ENCODE measurements at places on chromosomes 6 and 20.

DNA sequence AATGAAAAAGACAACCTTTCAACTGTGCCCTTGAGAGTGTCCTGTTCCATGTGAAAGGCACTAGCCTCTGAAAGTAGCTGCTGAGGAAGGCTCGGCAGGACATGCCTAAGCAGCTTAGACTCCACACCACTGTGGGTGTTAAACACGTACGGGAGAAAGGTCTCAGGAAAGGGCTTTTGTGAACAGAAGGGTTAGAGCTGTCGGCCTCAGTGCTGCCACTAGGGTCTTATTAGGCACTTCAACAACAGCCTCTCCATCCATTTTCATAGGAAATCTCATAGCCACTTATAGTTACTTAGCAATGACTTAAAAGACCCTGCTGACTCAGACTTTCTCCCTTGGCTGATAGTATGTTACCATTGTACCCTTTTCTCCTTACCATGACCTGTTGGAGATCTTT, 662.8 kb downstream of the TBC1D32 start:
- no peak for DNase-seq

- DNase-seq: no peak
These were observed 20.5 kb upstream of the ASCC3 start for GRCh38 chr6:100901582-100901981.

- no peak for DNase-seq
These were observed 268.8 kb downstream of the KCNQ5 start for GRCh38 chr6:72890671-72891070.

DNA sequence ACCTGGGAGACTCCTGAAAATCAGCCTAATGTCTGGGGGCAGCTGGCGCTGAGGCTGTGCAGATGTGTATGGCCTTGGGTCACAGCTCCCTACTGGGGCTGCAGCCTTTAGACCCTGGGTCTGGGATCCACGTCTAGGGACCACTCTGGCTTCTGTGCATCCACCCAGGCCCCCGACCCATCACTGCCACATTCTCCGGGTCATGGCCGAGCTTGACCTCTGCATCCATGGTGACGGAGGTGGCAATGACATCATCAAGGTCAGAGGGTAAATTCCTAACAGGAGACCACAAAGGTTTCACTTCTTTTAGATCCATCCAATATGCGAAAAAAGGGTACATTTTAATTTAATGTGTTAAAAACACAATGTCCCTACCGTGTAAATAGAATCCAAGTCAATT, 14.5 kb upstream of the PCMTD2 start:
- DNase-seq: no peak

DNA sequence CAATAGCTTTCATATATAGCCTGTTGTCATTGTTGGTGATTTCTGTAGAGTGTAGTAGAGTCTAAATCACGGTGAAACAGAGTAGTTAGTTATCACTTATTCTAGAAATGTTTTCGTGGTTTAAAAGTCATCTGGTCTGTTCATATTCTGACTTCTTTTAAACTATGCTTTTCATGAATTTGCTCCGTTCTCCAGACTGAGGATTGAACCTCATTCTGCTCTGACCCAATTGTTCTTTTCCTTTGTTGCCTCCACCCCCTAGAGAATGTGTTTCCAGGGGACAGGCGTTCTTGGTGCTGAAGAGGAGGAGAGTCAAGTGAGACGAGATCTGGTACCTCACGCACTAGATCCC, 748 bp upstream of the ZNF292 start:
- no peak for DNase-seq

GRCh38 chr6:7933794-7934193, 23.2 kb upstream of the TXNDC5 start:
- DNase-seq: no peak

DNA sequence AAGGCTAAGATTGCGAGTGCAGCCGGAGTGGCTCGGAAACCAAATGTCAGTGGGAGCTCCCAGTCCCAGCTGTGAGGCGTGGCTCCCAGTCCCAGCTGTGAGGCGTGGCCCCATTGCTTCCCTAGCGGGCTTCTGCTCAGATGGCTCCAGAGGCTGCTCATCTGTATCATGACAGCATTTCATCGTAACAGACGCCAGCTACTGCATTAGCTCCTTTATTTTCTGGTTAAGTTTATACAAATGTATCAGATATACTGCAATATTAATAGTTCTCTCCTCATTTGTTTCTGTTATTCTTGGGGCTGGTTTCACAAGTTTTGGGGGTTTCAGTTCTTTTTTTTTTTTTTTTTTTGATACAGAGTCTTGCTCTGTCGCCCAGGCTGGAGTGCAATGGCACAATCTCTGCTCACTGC, 34.7 kb upstream of the TBXT start:
- no peak for DNase-seq

DNA sequence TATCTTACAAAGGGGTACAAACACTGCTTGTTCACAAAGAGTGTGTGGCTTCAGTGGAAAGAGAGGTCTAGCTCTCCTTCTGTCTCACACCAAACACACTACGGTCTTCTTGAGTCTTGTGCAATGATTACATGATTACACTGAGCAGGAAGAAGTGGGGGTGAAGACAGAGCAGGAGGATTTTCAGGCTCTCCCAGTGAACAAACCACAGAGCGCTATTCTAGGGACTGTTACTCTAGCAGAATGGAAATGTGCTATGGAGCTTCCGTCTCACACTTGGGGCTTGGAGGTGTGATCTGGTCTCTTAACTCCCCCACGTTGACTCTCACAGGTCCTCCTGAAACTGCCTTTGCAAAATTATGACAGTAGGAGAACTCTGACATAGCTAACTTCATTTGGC, 203.4 kb downstream of the MYLK4 start:
- DNase-seq: no peak

DNA sequence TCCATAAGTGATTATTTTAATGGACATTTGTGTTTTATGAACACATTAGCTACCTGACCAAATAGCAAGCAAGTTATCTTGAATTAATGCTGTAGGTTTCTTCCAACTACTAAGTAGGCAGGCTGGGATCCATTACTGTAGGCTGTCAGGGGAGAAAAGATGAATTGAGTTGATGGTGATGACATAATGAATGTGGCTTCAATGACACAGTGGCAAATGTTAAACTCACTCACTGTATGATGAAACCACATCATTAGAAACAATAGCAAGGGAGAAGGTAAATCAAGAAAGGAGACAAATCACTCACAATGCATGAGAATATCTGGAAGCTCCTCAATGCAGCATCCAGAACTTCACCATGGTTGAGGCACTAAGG, 529.7 kb upstream of the CITED2 start:
- DNase-seq: no peak

GRCh38 chr6:156776470-156776839, 723 bp upstream of the ARID1B start:
- DNase-seq: no peak

DNA sequence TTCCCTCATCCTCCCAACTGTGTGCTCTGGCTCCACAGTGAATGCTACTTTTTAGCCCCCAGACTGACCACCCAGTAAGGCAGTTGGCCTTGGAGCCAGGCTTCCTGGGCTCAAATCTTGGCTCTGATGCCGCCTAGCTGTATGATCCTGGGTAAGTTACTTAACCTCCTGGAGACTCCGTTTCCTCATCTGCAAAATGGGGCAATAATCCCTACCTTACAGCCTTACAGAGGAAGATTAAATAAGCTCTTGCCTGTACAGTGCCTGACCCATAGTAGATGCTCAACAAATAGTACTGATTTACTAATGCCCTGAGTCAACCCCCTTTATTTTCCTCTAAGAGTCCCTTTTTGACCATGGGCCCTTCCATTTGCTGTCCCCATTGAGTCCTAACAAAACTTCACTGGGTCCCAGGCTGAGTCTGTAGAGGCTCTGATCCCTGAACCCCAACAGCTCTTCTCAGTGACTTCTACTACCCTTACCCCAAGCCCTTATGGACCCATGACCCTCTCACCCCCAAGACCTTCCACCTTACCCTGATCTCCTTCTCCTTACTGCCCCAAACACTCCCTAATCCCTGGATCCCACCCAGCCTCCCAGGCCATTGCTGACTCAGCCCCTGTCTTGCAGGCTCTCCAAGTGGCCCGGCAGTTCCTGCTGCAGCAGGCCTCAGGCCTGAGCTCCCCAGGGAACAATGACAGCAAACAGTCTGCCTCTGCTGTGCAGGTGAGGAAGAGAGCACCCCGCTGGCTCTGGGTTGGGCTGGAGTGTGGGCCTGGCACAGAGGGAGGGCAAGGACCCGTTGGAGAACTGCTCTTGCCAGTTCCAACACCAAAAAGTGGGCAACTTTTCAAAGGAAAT, 31.4 kb downstream of the FOXP4 start:
- DNase-seq: no peak

All from tibial artery (tissue), 4 donors.